ENCODE measurements at places on chromosomes 3 and 15.

- no peak for DNase-seq
Observed at GRCh38 chr15:90711418-90711824, 5.7 kb upstream of the BLM start.

DNA sequence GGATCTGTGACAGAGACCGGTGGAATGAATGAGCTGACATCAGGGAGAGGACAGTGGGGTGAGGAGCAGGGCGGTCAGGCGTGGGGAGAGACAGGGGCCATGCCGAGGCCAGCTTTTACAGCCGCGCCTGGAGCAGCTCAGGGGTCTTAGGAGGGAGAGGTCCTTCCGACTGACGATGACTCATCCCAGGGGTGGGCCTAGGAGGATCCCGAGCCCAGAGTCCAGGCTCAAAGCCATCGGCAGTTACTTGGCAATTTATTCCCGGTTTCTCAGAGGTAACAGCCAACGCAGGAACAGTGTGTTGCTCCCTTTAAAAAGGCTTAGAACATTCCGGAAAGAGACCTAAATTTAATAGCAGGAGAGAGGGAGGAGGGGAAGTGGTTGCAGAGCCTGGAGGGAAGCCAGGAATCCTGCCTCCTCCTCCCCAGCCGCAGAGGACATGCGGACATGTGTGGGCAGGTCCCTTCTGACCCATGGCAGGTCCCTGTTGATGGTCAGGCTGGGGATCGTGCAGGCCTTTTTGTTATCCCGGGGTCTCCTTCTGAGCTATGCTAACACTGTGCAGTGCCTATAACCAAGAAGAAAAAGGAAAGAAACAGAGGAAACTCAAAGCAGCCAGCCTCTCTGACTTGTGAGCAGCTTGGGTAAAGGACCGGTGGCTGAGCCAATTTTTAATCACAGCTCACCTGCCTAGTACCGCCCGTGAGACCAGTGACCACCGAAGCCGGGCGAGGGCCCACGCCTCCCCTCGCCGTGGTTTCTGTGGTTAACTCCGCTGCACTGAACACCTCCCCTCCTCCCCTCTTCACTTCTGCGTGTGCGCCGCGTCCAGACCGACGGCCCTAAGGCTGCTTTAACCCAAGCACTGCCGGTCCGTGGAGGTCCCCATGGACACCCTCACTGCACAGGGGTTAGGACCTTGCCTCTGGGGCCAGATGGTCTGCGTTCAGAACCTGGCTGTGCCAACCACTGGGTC, 392.4 kb upstream of the PROK2 start:
- no peak for DNase-seq

GRCh38 chr15:75544359-75544758, 34.8 kb downstream of the PTPN9 start:
- DNase-seq: no peak

DNA sequence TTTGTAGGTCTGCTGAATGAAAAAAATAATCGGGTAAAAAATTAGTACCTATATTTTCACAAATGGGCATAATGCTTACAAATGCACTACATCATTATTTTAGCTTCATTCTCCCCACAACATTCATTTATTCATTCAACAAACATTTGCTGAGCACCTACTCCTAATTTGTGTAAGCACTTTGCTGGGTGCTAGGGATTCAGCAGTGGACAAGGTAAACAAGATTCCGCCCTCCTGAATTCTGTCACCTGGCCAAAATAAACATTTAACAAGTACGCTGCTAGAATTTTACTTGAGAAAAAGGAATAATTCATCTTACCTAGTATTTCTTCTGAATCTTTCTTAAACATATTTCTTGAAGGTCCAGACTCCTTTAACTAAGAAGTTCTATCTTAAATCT, 72.1 kb downstream of the TIGIT start:
- no peak for DNase-seq

DNA sequence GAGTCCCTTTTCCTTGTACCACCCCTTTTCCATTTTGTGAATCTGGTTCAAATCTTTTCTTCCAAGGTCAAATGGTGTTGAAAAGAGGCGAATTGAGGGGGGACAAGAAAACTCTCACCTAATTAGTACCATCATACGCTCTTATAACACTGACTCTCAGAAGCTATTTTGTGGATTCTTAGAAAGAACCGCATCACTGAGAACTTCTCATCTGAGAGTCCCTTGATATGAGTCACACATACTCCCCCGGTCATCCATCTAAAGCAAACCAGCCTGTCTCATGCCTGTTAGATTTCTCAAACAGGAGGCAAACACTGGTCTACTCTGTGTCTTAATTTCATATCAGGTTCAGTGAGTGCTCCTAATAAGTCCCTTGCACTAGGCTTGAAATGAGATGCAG, 76.5 kb upstream of the SPRED1 start:
- no peak for DNase-seq

GRCh38 chr3:98574132-98574531, 19.3 kb downstream of the CPOX start:
- DNase-seq: peak; percentile 50

GRCh38 chr3:97010881-97011657, 196.7 kb downstream of the EPHA6 start:
- no peak for DNase-seq

- no peak for DNase-seq
Observed at GRCh38 chr15:31360158-31360561, 33.5 kb downstream of the KLF13 start.

DNA sequence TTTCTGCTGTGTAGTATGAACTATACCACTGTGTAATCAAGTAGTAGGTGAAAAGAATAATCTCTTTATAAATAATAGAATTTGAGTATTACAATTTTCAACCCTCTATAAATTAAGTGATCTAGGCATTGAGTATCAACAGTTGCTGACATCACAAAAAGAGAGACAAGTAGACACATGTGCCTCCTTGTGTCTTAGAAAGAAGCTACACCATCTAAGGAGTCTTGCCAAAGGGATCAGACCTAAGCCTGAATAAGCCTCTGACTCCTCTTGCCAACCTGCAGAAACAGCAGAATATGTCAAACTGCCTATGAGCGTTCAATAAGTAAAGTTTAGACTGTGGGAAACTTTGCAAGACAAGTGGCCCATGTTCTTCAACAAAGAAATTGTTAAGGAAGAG, 5.8 kb upstream of the MTMR10 start:
- DNase-seq: no peak

DNA sequence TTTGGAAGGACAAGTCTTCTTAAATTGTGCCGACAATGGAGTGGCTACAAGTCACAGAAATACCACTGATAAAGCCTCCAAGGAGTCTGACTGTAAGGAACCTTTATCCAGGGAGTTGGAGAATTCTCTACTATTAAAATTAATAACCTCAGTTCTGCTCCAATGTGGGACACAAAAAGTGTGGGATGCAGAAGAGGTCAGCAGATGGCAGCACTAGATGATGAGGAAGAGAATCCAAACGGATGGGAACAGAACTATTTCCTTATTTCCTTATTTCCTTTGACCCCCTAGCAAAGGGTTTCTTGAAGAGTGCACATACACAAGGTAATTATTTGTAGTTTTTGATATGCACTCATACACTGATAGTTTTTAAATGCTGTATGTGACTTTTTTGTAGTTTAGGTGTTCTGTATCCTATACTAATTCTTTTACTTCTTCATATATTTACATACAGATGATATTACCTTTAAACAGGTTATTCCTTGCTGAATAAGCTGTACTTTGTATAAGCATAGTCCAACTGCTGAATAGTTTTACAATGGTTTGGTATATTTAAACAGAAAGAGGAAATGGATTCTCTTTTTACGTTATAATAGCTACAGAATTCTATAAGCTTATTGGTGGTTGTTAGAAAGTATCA, 25.6 kb upstream of the NLGN1 start:
- no peak for DNase-seq

GRCh38 chr15:95018888-95019545, 787.7 kb downstream of the MCTP2 start:
- DNase-seq: no peak

DNA sequence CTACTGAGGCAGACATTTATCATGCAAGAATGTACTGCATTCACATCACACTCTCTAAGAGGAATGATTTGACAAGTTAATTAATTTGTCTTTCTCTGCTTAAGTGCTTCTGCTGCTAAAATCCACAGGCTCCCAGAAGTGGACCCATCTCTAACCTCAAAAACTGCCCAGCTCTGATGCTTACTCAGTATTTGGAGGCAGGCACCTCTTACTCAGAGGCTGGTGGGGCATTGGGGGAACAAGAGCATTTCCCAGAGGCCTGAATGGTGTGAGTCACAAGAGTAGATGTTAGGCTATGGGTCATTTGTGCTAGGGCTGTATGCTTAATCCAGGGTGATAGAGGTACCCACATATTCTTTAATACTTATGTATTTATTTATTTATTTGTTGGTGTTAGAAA, 34.4 kb upstream of the HCN4 start:
- DNase-seq: no peak
